ENCODE measurements at places on chromosomes 16 and 17.

- no peak for DNase-seq
Observed at GRCh38 chr17:1713878-1714426, 3.8 kb upstream of the TLCD2 start.

- no peak for DNase-seq
Observed at GRCh38 chr16:87343753-87344050, 26.5 kb upstream of the C16orf95 start.

- no peak for DNase-seq
Observed at GRCh38 chr17:17067257-17067656, 25.0 kb downstream of the MPRIP start.

GRCh38 chr16:9966569-9967157, 215.6 kb downstream of the GRIN2A start:
- no peak for DNase-seq

DNA sequence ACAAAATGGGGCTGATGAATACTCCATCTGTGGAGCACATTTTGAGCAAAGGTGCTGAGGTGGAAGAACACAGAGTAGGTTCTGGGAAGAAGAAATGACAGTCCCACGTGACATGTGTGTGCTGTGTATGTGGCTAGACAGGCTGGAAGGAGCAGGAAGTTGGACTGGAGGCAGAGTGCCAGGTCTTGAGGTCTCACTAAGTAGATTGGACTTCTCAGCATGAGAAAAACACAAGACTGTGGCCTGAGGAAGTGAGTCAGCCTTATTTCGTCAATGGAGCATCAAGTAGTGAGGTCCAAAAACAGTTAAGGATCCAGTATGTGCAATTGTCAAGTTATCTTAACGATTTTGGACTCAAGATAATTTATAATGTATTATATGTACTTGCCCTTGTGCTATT, 736.5 kb downstream of the KCNJ2 start:
- no peak for DNase-seq

DNA sequence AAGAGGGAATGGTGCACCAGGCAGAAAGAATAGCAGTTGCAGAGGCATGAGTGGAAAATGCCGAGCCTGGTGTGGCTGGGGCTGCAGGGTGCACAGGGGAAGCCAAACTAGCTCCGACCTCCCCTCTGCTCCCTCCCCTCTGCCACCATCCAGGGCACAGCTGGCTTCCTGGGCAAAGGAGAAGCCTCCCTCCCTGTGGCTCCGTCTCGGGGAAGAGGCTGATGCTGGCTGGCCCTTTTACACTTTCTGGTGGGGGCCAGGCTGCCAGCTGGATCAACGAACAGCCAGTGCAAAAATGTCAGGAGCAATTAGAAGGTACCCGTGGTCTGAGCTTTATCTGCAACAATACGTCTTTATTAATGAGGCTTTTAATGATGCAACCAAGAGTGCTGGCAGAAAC, 37.1 kb upstream of the KCNJ12 start:
- no peak for DNase-seq

DNA sequence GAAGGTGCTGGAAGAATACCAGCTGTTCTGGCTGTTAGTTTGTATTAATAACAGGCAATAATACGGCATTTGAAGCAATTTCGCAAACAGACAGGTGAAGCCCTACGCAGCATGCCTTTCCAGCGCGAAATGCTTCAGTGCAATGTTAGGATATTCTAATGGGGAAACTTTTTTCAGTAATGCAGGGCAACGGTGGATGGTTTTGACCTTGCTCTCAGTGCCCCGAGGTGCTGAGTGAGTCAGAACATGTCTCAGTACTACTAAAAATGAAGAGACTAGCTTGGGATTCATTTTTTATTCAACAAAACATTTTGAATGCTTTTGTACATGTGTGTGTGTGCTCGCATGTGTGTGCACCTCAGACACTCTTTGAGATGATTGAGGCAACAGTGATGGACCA, 172.2 kb downstream of the RBFOX1 start:
- DNase-seq: no peak

DNA sequence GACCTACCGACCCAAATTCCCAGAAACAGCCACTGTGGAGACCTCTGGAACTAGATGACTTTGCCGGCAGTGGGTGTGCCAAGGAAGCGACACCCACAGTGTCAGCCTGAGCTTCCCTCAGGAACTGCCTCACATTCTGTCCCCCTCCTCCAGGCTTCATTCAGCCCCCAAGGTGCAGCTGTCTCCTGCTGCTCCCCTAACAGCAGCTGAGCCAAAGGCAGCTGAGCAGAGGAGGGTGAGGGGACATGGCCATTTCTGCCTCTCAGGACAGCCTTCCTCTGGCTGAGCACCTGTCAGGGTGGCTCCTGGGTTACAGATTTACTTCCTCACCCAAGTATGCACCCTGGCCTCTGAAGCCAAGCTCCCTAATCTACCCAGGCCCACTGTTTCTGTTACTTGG, 22.1 kb upstream of the MTMR4 start:
- no peak for DNase-seq

DNA sequence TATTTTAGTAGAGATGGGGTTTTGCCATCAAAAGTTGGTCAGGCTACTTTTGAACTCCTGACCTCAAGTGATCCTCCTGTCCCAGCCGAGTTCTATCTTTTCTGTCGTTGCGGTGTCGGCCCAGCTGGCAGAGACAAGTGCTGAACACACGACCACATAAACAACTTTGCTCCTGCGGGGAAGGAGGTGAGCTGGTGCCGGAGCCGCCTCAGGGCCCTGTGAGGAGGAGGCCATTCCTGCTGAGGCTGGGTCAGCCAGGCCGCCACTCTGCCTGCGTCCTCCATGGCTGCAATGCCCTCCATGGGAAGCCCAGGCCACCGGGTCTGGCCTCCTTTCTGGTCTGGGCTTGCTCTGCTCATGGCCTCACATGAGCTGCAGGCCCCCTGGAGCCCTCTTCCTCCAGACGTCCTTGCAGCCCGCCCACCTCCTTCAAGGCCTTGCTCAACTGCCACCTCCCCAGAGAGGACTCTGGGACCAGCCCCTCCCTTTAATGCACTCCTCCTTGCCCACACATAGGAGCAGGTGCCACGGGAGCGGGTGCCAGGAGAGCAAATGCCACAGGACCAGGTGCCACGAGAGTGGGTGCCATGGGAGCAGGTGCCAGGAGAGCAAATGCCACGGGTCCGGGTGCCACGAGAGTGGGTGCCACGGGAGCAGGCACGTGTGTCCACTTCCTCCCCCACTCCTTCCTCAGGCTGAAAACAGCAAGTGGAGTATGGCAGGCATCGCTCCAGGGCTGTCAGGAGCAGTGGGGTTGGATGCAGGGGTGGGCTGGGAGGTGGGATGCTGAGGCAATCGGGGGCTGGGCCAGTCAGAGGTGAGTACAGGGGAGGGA, 28.4 kb upstream of the CBFA2T3 start:
- DNase-seq: no peak

GRCh38 chr16:21226749-21227148, 6.8 kb upstream of the ANKS4B start:
- DNase-seq: no peak

DNA sequence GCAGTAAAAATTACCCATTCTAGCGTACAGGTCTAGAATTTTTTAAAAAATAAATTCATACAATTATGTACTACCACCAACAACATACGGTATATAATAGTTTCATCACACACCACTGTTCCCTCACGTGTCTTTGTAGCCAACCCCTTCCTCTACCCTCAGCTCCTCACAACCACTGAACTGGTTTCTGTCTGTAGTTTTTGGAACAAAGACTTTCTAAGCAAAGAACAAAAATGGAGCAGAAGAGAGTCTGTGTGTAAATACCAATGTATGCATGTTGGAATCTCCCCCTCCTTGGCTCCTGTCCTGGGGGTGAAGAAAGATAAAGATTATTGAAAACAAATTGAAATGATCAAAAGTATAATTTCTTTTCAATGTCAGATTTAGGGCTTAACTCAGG, 31.9 kb upstream of the CCR7 start:
- DNase-seq: no peak

DNA sequence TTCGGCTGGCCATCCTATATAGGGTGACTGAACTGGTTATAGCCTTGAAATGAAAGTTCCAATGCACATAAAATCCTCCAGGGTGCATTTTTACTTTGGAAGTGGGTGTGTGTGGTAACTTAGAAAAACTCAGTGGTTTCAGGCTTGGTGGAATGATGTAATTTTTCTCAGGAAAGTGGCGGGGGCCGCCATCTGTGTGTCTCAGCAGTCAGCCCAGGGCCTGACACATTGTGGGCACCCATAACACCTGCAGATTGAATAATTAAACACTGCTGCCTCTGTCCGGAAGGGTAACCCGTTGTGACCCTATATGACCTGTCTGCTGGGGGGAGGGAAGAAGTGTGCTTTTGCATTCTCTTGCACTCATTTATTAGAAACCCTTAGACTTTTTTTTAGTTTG, 2.2 kb upstream of the PDP2 start:
- no peak for DNase-seq

- DNase-seq: no peak
Observed at GRCh38 chr16:56833243-56833970, 31.6 kb upstream of the SLC12A3 start.

DNA sequence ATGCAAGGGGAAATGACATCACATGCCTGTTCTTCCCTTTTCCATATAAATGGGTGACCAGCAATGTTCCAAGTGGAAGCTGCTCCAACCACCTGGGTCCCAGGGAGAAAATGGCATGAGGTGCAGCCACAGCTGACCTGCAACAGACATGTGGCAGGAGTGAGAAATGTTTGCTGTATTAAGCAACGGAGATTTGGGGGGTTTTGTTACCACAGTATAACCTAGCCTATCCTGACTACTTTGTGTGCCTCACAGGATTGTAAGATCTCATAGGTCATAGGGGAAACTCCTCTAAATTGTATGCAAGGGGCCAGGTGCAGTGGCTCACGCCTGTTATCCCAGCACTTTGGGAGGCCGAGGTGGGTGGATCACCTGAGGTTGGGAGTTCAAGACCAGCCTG, 12.0 kb downstream of the CDIPT start:
- no peak for DNase-seq

DNA sequence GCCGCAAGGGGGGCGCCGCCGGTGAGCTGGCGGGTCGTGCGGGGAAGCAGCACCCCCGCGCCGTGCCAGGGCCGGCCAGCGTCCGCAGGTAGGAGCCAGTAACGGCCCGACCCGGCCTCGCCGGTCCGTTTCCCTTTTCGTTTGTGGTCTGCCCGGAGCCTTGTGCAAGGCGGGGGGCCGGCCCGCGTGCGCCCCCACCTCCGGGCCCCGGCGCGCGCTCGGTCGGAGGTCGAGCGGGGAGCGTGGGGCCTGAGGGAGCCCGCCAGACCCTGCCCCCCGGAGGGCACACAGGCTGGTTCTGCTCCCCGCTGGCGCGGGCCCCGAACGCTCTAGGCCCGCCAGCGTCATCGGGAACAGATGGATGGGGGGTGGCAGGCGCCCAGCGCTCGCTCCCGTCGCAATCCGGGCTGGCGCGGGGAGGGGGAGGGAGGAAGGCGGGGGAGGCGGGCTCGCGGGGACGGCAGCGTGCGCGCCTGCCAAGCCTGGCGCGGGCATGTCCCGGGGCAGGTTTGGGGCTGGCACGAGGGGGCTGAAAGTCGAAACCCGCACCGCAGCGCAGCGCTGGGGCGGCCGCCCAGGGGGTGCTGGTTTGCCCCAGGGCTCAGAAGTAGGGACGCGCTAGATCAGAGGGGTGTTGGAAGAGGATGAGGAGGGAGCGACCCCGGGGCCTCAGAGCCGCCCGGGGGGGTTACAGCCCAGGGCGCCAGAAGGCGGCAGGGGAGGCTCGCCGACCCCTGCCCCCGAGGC, 1.5 kb upstream of the GSE1 start:
- no peak for DNase-seq

DNA sequence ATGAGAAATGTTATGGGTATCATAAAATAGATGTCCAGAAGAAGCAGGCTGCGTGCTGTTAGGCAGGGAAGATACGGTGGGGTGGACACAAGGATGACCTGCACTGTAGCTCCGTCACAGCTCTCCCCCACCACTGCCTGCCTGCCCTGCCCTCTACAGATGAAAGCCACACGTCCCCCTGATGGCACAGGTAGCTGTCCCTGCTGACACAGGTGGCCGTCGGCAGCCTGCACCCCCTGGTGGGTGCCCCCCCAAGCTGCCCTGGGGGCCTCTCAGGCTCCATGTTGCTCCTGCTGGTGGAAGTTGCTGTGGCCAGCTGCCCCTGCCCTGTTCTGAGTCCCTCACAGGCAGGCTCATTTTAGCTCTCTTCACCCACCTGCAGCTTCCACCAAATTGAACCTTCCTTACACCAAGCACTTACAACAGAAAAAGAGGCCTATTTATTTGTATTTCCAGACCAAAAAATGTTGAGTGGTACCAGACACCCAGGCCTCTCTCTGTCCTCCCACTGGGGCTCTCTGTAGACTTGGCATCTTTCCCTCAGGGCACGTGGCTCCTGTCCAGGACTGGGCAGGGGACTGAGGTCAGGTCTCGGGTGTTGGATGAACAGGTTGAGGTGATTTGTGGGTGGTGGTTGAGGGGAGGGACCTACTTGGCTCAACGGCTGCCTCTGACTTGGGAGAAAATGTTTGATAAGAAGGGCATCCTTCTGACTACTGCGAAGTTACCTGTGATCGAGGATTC, 50.1 kb upstream of the CACNG5 start:
- no peak for DNase-seq

GRCh38 chr17:5553479-5553878, 30.8 kb downstream of the NLRP1 start:
- DNase-seq: no peak

Measured in GM12891 (cell line).